ENCODE measurements at places on chromosomes 3 and 15.

- DNase-seq, result no peak
Observed at GRCh38 chr3:71139496-71139895, 444.0 kb downstream of the FOXP1 start.

GRCh38 chr3:160618878-160619277 is 53.5 kb upstream of the KPNA4 start:
- no peak for DNase-seq

DNA sequence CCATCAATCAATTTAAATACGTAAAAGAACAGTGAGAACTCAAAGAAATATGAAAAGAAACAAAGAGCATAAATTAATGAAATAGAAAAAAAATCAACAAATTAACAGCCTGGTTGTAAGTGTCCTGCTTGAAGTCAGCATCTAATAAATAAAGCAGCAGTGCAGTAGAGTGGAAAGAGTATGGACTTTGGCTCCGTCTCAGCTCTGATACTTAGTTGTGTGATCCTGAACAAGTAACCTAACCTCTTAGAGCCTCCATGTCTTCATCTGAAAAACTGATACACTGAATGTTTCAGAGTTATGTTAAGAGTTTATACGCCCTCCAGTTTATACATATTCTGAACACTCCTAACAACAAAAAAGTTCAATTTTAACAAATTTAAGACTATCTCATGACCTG is 44.6 kb downstream of the TFDP2 start:
- no peak for DNase-seq

DNA sequence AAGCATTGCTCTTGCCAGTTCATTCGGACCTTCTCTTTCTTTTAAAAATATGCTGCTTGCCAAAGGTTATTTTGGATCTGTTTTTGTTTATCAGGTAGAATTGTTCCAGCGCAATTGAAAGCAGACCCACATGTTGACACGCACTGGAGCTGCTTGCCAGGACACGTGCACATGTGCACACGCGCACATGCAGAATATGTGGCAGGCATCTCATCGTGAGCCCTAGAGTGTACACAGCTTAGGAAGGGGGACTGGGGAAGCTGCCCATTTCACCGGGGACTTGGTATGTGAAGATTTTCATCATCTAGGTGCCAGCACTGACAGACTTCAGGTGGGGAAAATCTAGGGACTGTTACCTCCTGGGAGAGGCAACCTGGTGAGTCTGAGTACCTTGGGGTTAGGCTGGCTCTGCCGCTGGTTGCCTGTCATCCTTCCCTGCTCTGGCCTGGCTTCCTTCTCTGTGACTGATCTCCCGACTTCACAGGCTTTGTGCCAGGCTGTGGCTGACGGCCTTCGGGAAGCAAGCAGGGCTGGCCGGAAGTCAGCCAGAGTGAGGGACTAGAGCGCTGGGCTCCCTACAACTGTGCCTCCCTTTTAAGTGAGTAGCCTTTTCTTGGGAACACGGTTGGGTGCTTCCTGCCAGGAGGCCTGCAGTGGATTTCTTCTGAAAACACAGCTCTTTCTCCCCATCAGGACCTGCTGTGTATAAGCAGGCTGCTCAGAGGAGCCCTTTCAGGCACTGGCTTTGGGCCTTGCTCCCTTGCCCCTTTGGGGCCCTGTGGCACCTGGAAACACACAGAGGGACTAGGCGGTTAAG is 129.3 kb downstream of the EEFSEC start:
- DNase-seq, result no peak

- no peak for DNase-seq
Observed at GRCh38 chr15:62472616-62473299, 307.7 kb upstream of the C2CD4B start.

DNA sequence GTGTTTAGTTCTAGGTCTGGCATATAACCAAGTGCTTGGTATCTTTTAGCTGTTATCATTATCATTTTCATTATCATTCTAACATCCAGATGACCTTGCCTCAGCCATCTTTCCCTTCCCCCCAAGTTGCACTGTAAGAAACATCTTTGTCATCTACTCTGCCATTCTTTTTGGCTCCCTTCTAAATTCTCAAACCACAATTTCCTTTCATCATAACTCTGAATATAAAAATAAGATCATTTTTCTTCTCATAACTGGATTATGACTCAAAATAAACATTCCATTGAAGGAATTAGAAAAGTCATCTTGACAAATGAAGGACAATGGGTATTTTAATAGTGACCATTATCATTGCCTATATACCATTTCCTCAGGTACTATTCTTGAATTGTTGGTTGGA is 786.2 kb downstream of the AGBL1 start:
- no peak for DNase-seq

DNA sequence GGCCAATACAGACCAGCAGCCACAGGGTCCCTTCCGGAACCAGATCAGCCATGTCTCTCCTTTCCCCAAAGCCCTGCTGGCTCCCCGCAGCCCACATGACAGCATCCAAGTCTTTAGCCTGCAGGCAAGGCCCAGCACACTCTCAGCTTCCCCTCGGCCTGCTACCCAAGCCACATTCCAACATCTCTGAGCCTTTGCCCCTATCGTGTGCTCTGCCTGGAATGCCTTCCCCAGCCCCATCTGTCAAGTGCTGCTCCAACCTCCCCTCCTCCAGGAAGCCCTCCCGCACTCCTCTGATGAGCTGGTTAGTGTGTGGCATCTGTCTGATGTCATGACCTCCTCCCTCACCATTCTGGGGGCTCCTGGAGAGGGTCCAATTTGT is 8.5 kb downstream of the PLXND1 start:
- DNase-seq, result no peak

DNA sequence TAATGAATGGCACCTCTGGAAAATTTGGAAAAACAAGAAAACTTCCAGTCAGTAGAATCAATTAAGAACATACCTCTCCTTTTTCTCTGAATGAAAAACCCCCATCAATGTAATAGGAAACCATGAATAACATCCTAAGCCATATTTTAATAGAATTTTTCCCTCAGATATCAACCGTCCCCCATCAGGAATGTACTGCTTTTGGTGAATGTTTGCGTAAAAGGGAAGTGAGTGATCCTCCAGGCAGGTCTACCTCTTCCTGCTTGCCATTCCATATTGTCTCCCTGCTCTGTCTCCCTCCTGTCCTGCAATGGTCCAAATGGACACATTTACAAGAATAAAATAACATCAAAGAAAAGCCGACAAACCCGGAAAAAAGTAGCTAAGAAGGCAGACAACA is 30.8 kb downstream of the LAMP3 start:
- DNase-seq, result no peak

DNA sequence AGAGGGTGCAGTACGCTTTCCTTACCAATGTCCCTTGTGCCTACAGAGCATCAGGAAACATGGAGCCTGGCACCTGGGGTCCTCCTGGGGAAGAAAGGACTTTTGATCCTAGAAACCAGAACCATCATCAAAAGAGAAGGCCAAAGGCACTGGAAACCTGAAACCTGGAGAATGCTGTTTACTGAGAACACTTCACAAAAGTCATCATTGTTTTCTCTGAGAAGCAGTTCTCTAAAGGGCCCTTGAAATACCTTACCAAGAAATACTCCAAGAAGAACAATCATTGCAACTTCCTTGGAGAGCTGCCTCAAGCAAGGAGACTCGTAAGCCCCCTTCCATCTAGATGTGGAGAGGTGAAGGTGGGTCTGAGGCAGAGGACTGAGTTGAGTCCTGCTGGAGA is 66.0 kb downstream of the TLE3 start:
- DNase-seq, result no peak

GRCh38 chr15:70199540-70200410 is 102.1 kb upstream of the TLE3 start:
- no peak for DNase-seq

- no peak for DNase-seq
Observed at GRCh38 chr15:71853543-71853942, 43.2 kb downstream of the NR2E3 start.

GRCh38 chr3:56725175-56725574 is 42.1 kb upstream of the TASOR start:
- no peak for DNase-seq

DNA sequence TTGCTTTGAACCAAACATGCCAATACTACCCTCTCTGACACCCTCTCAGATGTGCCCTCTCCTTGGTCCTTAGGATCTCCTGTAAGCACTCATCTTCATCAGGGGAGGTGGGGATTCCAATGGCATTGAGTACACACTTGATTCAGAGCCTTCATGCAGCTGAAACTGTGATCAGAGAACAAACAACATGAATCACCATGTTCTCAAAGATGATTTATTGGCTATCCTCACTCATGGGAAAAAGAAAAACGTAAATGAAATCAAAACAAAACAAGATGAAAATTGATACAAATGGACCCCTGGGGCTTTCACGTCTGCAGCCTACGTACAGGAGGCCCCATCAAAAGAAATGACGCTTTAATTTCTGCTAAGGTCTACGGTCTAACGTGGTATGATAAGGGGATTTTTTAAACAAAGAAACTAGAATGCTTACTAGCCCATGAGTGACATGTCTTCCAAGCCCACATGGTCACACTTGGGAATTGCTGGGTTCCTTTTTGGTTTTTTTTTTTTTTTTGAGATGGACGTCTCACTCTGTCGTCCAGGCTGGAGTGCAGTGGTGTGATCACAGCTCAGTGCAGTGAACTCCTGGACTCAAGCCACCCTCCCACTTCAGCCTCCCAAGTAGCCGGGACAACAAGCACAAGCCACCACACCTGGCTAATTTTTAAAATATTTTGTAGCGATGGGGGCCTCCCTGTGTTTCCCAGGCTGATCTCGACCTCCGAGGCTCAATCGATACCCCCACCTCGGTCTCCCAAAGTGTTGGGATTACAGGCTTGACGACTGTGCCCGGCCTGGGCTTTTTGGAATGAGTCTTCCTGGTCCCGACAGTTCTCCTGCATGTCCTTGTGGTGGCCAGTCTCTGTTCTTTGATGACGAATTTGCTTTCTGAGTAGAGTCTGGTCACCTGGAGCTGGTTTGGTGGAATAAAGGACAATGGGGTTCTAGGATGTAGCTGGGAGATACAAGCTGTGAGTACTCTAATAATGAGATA is 202.6 kb downstream of the XXYLT1 start:
- no peak for DNase-seq

DNA sequence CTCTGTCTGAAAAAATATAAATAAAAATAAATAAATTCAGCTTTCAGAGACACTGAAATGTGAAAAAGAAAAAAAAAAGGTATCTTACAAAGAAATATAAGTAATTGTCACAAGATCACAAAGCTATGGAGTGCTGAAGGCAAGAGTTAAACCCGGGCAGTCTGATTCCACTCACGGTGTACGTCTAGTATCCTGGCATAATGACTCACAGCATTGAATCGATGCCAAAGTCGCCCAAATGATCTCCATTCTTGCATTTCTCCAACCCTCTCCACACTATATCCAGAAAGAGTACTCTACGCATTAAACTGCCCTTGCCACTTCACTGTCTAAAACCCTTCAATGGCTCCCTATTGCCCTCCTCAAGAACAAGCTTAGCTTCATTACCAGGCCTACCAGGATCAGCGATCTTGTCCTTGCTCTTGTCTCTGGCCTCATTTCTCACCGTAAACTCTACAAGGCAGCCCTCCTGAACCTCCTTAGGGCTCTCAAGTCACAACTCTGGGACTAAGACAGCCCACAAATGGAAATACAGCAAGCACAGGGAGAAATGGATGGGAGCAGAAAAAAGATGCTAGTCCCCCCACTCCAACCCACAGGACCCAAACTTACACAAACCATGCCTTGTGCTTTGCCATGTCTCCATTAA is 7.7 kb downstream of the SUCLG2 start:
- DNase-seq, result no peak

GRCh38 chr15:79321876-79322275 is 11.0 kb downstream of the TMED3 start:
- no peak for DNase-seq

- no peak for DNase-seq
Observed at GRCh38 chr15:68271854-68272471, 5.6 kb upstream of the FEM1B start.

DNA sequence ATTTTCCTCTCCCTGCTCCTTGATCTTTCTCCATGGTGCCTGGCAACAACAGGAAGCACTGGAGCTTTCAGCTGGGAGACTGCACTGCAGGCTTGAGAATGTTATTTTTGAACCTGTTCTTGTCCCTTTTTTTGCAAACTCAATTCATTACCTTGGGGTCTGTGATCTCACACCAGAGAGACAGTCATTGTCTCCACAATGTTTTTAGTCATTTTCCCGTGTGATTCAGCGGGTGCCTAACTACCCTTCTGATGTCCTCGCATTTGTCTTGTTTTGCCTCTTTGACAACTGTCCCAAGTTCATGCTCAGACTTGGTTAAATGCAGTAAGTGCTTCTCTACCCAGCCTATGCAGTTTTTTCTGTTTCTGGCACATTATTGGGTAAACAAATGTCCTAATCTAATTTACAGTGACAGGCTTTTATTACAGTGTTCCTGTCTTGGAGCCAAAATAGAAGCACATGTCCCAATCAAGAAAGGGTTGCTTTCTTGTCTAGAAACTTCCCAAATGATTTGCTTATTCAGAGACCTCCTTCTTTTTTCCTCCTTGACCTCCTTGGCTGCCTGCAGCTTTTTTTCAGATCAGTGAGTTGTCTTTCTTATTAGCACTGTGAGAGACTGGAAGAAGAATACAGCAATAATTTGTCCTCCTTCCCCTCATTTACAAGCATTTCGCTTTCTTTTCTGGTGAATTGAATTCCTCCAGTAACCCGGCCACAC is 162.4 kb downstream of the NSUN3 start:
- no peak for DNase-seq

DNA sequence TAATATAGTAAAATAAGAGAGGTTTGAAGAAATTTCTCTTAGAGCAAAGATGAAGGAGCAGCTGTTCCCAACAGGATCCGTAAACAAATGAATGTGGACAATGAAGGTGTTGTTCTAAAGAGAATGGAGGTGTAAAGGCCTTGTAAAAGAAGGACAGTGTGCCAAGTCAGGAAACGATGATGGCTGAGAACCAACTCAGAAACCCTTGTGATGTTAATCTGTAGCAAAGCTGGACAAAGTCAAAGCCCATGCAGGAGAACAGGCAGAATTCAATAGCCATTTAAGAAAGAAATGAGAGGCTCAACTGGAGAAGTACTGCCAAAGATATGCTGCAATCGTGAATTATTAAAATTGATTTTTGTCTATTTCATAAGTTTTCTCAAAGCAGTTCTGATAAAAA is 192.2 kb downstream of the MBNL1 start:
- DNase-seq, result peak; percentile 51

- DNase-seq, result no peak
Observed at GRCh38 chr15:62832231-62832630, 210.3 kb upstream of the TPM1 start.

- DNase-seq, result no peak
Observed at GRCh38 chr3:47057212-47057671, 77.8 kb downstream of the NBEAL2 start.

DNA sequence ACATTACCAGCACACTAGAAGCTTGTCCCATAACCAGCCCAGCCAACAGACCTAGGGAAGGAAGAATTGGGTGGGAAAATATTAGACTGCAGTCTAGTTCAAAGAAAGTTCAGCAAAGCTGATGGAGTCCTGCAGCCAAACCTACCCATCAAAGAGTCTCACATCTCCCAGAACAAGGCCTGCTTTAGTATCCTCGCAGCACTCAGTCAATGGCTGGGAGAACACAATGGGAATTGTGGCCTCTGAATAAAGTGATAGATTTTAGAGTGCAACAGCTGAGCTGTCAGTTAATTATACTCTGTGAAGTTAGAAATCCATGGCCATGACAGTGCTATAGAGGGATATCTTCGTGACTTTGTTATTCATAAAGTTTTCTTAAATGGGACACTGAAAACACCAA is 207.2 kb upstream of the NAALADL2 start:
- DNase-seq, result no peak

Data from NCI-H1105 treated with DMSO at 0.1 percent for 48 hours (cell line).